ENCODE measurements at places on chromosomes 12 and 14.

- no peak for DNase-seq
Observed at GRCh38 chr12:124909831-124910560, 4.5 kb downstream of the UBC start.

DNA sequence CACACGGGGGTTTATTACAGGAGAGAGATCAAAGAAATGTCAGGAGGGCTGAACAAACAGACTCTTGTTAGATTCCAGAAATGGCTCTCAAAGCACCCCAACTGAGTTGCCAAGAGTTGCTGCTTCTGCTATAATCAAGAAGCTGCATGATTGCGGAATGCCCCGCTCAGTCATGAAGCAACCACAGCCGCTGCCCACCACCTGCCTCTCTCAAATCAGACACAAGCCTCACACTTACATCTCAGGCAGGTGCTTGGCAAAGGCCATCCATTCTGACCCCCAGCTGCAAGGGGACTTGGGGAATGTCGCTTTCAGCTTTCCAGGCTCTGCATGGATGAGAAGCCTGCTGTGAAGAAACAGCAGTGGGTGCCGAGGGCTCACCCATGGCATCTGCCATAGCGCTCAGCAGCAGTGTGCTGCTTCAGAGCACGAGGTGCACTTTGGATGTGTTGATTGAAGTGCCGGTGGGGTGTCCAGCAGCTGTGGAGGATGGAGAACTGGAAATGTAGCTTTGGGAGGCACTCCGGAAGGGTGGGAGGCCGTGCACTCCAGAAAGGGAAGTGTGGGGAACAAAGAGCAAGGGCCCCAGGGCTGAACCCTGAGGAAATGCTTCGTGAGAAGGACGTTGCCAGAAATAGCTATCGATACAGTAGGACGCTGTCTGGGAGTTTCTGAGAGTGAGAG lies 37.7 kb downstream of the LRRC74A start:
- no peak for DNase-seq

DNA sequence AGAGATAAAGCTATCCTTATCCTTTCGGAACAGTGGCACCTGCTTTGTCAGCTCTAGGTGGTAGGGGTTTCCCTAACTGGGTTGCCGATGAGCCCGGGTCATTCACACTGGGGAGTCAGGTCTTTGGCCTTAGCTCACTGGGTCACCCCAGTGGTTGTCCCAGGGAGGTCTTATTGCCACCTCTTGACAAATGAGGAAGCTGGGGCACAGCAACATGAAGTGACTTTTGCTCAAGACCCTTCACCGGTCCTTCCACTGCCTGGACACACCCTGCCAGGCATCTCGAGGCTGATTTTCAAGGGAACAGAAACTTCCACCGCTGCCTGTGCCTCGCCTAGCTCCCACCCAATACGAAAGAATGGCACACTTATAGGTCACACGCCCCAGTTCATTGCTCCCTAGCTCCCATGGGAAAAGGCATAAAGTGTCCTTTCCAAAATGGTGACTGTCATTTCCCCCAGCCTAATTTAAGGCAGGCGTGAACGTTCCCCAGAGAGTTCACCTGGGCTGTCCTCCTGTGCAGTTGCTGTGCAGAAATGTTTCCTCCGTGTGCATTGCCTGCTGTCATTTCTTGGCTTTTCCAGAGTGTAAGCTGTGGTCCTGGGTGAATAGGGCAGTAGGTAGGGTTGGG lies 156.1 kb upstream of the CCND2 start:
- DNase-seq = no peak

DNA sequence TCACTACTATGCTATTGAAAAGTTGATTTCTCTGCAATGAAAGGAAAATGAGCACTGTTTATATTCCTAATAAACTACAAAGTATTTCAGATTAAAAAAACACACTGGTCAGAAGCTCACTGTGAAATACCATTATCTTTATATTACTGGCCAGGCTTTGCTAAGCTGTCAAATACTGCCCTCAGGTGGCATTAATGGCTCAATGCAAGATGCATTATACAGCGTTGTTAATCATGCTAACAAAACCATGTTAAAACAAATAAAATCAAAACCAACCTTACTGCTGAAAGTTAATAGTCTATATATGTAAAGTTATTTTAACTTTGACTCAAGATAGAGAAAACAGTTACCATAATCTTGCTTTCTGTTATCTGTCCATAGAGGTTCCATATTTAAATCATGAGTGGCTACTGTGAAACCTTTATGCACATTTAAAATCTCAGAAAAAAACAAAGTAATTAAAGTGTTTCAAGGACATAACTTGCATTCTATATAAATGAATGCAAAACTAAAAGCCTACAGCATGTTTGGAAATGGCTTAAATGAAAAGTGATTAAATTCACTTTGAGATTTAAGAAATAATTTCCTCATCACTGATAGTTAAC lies 121.7 kb downstream of the RALGAPA1 start:
- DNase-seq = no peak

DNA sequence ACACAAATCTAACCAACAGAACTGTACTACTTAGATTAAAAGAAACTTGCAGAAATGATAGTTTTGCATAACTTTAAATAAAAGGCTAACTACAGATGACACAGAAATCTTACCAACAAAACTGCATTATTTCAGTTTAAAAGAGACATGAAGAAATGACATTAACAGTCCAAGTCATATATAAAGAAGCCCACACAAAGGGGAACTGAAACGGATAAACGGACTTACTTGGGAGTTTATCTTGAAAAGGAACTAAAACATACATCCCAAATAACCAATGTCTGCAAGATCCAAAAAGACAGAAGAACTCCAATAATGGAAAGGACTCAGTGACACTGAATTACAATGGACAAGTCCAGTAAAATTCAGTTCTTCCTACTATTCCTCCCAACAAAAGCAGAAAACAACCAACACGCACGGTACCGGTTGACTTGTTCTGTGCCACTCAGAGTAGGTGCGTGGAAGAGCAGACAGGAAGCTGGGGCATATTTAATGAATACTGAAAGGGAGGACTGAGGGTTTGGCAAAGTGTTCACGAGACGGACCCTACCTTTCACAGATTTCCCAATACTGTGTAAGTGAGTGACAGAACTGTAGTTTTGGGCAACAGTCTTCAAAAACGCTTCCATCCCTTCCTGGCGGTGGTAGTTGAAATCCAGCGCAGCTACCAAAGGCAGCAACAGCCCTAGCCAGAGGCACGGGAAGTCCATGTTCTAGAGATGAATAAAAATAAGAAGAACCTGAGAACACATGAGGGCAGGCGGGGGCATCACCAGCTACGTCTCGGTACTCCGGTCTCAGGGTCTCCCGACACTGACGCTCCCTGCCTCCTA lies 627 bp downstream of the CPM start:
- DNase-seq = no peak

DNA sequence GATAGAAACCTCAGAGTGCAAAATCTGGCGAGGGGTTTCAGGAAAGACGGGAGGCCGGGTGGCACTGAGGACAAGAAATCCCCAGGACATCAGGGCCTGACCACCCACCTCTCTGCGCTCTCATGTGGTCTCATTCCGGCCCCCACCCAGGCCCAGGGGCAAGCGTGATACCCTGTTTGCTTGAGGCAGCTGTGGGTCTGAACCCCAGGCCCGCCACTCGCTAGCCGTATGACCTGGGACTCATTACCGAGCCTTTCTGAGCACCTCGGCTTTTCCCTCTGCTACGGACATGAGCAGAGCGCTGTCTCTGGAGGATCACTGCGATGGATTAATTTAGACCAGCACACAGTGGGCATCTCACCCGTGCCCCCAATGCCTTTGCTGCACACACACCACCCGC lies 25.5 kb upstream of the BCDIN3D start:
- no peak for DNase-seq

- DNase-seq = no peak
Observed at GRCh38 chr12:127720334-127720733, 546.6 kb upstream of the TMEM132C start.

DNA sequence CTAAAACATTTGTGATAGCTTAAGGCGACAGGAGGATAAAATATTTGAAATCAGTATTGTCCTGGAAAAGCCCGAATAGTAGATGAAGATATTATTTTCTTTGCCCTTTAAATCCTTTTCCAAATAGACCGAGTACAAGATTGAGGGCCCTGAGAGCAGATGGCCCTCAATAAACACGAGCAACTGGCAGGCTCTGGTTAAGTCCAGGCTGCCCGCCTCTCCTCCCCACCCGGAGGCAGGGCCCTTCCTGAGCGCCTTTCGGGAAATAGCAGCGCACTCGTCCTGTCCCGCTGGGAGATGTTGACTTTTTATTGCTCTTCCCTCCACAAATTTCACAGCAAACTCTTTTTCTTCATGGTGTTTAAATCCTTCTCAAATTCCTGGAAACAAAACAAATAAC lies 50.8 kb upstream of the MAX start:
- no peak for DNase-seq

DNA sequence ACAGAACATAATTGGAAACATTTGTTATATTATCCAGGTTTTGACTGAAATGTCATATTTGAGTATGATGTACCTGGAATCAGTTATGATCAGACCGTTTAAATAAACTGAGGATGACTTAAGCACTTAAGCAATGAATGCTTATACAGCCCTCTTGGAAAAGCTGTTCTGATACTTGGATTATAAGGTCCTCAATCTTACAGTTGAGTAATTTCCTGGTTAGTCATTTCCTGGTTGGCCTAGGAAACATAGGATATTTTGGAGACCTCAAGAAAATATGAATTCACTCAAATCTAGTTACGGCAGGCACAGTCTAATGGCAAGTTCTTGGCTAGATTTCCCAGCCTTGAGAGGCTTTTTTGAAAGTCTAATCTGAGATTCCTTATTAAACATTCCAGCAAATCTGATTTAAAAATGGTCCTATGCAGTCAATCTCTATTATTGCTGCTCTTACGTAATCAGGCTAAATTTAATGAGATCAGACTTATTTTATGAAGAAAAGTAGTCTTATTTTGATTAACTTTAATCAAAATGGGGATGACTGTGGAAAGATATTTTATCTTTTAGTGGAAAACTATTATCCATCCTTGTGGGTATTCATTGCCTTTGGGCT lies 447.2 kb downstream of the SNAPC1 start:
- DNase-seq = no peak

- DNase-seq = no peak
Observed at GRCh38 chr14:60773558-60773957, 39.0 kb downstream of the MNAT1 start.

GRCh38 chr14:39472078-39472477 lies 39.8 kb upstream of the FBXO33 start:
- DNase-seq = no peak

- DNase-seq = no peak
Observed at GRCh38 chr12:49331380-49332222, 5.4 kb downstream of the C1QL4 start.

- DNase-seq = no peak
Observed at GRCh38 chr12:2477009-2477766, 317.6 kb upstream of the FKBP4 start.

DNA sequence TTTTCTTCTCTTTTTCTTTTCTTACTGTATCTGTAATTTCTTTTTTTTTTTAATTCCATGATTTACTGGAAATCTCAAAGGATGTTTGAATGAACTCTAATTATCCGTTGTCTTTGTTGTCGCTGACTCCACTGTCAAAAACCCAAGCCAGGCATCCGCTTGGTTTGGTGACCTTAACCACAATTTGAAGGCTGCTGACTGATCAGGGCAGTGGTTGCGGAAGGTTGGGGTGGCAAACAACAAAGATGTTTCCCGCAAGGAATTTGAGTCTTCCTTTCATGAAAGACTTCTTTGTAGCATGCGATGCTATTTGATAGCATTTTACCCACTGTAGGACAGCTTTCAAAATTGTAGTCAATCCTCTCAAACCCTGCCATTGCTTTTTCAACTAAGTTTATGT lies 1013.8 kb downstream of the DIO2 start:
- DNase-seq = no peak

DNA sequence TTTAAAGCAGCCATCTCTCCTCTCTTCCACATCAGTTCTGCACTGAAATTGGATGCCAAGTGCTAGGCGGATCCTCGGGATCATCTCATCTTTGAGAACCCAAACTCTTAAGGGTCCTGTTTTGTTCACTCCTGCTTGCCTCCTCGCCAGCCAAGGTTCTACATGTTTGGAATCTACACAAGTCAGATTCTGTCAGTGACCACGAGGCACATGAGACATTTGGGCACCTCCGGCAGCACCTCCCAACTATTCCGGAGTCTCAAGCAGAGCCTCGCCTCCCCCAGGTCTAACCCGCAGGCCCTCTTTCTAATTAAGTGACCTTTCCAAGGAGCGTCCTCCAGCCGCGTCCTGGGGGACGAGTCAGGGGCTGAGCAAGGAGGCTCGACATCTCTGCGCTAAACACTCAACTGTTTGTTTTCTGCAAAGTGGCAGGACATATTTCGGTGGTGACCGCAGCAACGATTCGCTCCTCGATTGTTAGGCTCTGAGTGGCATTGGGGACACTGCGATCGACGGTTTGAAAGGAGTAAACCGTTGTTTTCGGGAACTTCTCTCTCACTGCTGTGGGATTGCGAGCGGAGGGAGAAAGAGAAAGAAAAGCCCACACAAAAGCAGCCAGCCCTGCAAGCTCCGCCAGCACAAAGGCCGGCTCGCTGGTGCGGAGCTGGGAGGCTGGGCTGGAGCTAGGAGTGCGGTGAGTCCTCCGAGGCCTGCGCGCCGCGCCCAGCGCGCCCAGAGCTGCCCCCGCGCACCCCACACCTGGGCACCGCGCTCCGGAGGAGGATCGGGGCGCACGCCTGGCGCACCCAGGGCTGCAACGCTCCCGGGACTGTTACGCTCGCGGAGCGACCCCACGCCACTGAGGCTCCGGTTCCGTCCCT lies 640 bp downstream of the ARMH4 start:
- DNase-seq = no peak

GRCh38 chr14:23345987-23346692 lies 6.5 kb downstream of the SLC22A17 start:
- DNase-seq = no peak

GRCh38 chr14:98408024-98408555 lies 863.9 kb downstream of the BCL11B start:
- DNase-seq = no peak

- no peak for DNase-seq
Observed at GRCh38 chr12:1932264-1932777, 13.9 kb upstream of the CACNA2D4 start.

- no peak for DNase-seq
Observed at GRCh38 chr14:22699801-22700564, 55.8 kb upstream of the OR6J1 start.

GRCh38 chr14:45251912-45252311 lies 1.1 kb downstream of the MIS18BP1 start:
- DNase-seq = no peak

- DNase-seq = no peak
Observed at GRCh38 chr12:77924703-77925102, 94.0 kb downstream of the NAV3 start.

- no peak for DNase-seq
Observed at GRCh38 chr12:38638401-38638800, 267.0 kb downstream of the CPNE8 start.

DNA sequence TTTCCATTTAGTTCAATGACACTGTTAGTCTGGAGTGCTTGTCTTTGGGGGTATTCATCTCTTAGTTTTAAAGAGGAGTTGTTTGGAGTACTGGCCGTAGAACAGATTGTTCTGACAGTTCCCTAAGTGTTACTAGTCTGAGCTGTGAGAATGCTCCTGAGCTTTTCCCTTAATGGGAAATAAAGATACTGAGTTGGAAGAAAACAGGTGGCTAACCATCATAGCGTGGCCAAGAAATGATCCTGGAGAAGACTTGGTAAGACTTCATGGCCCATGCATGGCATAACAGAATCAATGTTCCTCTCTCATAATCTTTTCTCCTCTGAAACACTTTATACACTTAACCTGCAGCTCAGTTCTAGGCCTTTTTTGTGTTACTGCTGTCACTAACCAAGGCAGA lies 6.2 kb downstream of the CALM1 start:
- no peak for DNase-seq

- no peak for DNase-seq
Observed at GRCh38 chr12:22396253-22396652, 61.7 kb upstream of the ST8SIA1 start.

Measured in stimulated activated CD4-positive, alpha-beta T cell treated with anti-CD3 and anti-CD28 coated beads, Interleukin-2, amount 100 ng/mL, for 4 hours (primary cell).